ENCODE measurements at places on chromosomes 12 and 14.
A peak's percentile ranks its signal among the peaks of the same experiment; 100 is the strongest.

DNA sequence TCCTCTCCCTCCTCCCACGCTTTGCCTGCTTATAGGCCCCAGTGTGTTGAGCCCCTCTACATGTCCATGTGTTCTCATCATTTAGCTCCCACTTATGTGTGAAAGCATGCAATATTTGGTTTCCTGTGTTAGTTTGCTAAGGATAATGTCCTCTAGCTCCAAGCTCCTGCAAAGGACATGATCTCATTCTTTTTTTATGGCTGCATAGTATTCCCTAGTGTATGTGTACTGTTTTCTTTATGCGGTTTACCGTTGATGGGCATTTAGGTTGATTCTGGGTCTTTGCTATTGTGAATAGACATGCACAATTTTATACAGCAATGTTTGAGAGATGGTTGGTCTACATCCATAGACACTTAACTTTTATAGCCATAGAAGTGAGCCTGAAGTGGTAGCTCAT, 5.1 kb downstream of the RESF1 start:
- DNase-seq = no peak

- DNase-seq = peak; percentile 40
These were observed 34.1 kb upstream of the FAM181A start for GRCh38 chr14:93892923-93893558.

GRCh38 chr14:23932639-23933038, 20.9 kb upstream of the DHRS4 start:
- DNase-seq = no peak

DNA sequence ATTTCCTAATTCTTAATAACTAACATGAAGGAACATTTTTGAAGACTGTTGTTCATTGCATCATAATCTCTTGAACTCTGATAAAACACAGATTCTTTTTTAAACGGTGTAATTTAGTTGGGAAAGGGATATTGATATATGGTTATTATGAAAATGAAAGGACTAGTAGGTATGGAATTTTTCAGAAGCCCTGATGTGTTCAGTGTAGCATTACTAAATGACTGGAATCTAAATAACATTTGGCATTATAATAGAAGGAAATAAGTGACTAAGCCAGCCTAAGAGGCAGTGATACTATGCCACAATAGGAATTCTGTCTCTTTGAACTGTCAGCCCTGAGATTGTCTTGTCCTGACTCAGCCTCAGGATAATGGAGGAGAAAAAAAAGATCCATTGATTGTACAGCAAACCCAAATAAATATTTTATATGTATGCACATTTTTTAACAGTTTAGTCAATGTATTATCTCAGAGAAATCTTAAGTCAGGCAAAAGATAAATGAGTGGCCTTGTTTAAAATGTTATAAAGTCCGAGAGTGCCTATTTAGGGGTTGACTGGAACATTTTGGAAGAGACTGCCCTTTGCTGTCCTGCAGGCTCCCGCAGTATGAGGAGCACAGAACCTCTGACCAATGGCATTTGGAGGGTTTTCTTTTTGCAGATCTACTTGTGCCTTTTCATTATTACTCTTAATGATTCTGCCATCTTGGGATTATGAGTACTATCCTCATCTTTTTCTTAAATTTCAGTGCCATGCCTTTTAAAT, 271.2 kb downstream of the EGLN3 start:
- DNase-seq = no peak

GRCh38 chr12:58412461-58413060, 471.2 kb downstream of the ATP23 start:
- no peak for DNase-seq

DNA sequence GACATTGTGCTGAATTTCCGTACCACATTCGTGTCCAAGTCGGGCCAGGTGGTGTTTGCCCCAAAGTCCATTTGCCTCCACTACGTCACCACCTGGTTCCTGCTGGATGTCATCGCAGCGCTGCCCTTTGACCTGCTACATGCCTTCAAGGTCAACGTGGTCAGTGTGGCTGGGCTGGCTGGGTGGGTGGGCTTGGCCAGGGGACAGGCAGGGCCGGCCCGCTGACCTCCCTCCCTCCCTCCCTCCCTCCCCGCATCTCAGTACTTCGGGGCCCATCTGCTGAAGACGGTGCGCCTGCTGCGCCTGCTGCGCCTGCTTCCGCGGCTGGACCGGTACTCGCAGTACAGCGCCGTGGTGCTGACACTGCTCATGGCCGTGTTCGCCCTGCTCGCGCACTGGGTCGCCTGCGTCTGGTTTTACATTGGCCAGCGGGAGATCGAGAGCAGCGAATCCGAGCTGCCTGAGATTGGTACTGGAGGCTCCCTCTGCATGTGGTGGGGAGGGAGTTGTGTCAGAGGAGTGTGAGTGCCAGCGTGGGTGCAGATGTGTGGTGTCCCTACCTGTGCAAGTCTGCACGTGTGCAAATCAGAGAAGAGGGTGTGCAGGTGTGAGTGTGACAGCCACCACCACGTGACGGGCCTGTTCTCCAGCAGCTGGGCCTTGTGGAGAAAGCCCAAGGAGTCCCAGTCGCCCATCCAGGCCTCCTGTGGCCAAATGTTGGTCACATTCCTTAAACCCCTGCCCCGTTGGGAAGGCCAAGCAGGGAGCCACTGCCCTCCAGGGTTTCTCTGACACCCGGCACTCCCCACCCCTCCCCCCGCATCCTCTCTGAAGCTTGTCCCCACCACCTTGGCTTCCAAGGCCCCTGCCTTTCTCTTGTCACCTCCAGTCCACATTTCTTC, 5.3 kb downstream of the KCNH3 start:
- no peak for DNase-seq

DNA sequence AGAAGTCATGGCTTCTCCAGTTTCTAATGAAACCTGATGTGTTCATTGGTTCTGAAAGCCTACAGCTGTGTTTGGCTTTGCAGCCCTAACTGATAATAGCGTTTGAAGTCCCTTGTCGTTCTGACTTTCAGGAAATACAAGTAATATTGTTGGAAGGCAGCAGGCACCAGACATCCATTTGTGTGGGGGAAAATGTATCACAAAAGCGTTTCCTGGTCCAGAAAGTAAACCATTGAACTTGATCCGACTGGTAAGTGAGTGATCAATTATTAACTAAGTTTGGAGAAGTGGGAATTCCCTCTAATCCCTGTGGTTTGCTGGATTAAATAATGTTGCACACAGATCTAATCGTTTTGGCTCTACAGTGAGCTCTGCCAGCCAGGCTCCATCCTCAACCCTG, 77.3 kb upstream of the LTA4H start:
- no peak for DNase-seq

GRCh38 chr12:98771811-98772752, 127.0 kb downstream of the APAF1 start:
- DNase-seq = no peak

- no peak for DNase-seq
These were observed 157.4 kb downstream of the LRRK2 start for GRCh38 chr12:40382217-40382616.
